HAP-1 (cell line): ENCODE measurements at places on chromosomes 2 and 18.

DNA sequence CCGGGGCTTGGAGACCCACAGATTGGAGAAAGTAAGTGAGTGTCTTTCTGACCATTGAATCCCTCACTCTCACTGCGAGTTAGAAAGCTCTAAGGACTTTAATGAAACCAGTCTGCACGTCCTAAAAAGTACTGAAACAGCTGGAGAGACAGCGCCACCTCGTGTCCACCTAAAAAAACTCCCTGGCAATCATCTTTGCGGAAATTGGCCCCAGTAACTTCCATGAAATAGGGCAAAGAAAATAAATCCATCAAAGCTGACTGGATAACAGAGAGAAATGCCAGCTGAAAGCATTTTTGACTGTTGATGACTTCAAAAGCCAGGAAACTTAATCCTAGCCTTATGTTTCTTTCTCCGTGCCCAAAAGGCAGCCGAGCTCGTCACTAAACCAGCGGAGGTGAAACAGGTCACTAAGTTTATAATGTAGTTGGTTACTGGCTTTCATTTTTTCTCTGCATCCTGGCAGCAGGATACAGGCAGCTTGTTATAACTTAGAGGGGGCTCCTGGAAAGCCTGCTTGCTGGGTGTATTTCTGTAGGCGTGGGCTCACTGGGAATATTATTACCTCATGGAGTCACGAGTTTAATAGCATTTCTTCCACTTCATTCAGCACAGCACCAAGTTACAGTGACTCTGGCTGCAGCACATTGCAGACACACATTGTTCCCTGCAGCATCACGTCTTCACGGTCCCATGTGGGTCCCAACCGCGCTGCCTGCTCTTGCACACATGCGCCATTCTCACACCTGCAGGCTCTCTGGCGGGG lies 266.5 kb downstream of the HRH4 start:
- peak; percentile 75 for DNase-seq

GRCh38 chr18:26708806-26709716 lies 156.4 kb downstream of the AQP4 start:
- no peak for DNase-seq

GRCh38 chr2:13106302-13106701 lies 389.6 kb downstream of the TRIB2 start:
- no peak for DNase-seq

GRCh38 chr2:196915507-196916189 lies 10.9 kb downstream of the PGAP1 start:
- no peak for DNase-seq

DNA sequence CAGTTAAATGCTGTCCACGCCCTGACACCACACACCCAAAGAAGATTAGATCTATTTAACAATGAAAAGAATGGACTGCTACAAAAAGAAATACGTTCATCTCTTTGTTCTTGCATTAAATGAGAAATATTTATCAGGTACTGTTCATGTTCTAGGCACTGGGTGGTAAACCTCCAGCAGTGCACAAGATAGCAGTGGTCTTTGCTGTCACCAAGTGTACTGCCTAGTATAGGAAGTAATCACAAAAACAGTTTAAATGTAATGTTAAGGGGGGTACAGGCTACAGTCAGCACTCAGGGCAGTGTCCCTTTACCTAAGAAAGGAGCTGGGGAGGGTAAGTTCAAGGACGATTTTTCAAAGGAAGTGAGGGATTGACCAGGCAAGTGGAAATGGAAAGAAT lies 443.6 kb downstream of the PARD3B start:
- no peak for DNase-seq

GRCh38 chr18:55266981-55267380 lies 307.7 kb upstream of the CCDC68 start:
- DNase-seq, result no peak

DNA sequence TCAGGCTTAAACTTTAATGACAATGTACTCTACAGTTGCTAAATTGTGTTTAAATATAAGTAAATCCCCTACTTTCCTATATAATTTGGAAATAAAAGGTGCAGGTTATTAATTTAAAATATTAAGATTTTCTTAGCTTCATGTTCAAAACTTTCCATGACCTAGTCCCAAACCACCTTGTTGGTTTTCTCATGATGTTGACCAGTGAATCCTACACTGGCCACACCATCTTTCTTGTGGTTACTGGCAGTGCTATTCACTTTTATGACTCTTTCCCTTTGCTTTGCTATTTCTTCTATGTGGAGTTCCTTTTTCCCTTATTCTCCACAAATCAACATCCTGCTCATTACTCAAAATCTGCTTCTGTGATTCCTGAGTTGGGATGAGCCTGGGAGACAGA lies 138.6 kb upstream of the NDUFV2 start:
- DNase-seq, result no peak

DNA sequence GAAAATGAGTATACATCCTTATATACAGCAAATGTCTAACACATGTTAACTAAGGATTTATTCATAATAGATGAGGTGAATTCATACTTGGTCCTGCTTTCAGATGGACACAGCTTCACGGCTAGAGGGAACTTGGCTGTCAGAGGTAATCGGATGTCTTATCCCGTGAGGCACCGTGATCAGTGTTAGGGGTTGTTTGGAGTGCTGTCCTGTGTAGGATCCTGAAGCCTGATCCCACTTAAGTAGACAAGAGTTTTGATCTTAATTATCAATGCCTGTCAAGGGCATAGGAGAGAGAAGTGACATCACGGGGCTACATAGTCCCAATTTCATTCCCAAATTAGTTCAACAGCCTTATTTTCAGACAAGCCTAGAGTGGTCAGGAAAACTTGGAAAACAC lies 204.6 kb downstream of the RNF144A start:
- no peak for DNase-seq

DNA sequence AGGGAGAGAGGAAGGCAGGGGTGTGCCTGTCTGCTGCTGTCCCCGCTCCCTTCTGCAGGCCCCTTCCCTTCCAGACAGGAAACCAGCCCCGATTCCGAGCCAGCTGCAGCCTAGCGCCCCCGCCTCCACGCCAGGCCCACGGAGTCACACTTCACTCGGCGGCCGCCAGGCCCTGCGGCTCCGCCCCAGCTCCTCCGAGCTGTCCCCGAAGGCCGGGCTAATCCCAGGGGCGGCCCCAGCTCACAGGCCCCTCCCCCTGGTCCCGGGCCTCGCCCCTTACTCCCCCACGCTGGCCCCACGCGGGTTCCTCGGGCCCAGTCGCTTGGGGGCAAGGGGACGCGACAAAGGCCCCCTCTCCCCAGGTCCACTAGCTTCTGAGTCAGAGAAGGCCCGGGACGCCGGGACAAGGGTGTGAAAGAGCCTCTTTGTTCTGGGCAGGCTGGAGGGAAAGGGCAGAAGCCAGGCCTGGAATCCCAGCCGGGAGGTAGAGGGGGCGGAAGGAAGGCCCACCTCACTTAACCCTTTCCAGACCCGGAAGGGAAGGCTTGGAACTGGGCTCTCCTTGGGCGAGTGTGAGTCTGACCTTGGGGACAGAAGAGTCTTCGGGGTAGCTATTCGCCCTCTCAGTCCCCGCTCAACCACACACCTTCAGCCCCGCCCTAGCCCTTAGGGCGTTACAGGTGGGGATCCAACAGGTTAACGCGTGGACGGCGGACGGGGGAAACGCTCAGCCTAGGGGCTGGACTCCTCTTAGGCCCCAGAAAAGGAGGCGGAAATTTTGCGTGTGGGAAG lies 1.2 kb downstream of the RTKN start:
- DNase-seq, result peak; percentile 91
